ENCODE measurements at places on chromosomes 2 and 18. TPM values are rescaled to one million over a fixed set of nuclear protein-coding genes. Genes with fewer than 3 reads are reported as not detected.

GLI2 gene
- not detected for total RNA-seq

NOP58 gene
- 106 TPM for total RNA-seq

PTPRN gene
- 0.71 TPM for total RNA-seq

CHAC2 gene
- 15.7 TPM for total RNA-seq

SERPINB5 gene
- not detected for total RNA-seq

FEV gene
- total RNA-seq: not detected

SKA1 gene
- 32.6 TPM for total RNA-seq

GAREM1 gene
- total RNA-seq: not detected

POMC gene
- total RNA-seq: not detected

ANKZF1 gene
- total RNA-seq: 14.2 TPM

BMP10 gene
- not detected for total RNA-seq

GRCh38 chr2:238864207-238865014, 16.5 kb downstream of the TWIST2 start:
- peak; percentile 28 for DNase-seq

DNA sequence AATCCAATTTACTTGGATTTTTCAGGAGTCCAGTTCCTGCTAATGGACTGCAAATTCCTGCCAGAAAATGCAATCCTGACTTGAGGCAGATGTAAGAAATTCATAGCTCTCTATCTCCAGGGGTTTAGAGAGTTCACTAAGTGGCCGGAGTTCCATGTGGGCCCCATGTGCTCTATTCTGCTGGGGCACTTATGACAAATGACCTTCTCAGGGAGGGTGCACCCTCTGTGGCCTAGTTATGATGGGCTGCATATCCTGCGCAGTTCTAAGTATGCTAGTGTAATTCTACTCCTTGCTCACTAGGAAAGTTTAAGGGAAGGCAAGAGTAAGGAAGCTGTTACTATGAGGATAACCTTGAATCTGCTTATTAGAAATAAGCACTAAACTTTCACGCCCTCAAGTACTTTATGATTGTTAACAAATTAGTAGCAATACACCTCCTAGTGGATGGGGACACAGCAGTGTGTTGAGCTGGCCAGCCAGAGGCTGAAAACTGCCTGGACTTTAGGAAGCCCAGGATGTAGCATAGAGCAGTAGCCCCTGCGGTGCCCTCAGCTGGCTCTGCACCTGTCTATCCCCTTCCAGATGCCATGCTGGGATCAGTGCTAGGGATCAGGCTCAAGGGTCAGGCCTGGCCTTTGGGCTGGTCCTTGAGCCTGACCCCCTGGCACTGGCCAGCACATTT, 14.4 kb downstream of the SMYD1 start:
- DNase-seq: no peak

DNA sequence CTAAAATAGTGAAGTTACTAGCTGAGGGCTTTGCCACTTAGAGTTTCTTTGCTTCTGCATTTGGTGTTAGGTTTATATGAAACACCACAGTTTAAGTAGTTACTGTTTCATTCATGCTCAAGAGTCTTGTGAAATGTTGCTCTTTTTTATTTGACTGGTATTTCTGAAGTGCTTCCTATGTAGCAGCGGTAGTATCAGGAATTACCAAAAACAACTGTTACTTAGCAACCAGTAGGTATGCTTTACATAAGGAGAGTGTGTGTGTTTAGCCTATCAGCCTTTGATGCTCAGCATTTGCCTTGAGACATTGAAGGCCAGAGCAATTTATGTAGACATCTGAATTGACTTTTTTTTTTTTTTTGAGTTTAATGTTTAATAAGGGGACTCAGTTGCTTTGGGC, 3.6 kb downstream of the DIS3L2 start:
- no peak for DNase-seq

GRCh38 chr18:8374676-8375075, 234.6 kb upstream of the RAB12 start:
- DNase-seq: no peak

DNA sequence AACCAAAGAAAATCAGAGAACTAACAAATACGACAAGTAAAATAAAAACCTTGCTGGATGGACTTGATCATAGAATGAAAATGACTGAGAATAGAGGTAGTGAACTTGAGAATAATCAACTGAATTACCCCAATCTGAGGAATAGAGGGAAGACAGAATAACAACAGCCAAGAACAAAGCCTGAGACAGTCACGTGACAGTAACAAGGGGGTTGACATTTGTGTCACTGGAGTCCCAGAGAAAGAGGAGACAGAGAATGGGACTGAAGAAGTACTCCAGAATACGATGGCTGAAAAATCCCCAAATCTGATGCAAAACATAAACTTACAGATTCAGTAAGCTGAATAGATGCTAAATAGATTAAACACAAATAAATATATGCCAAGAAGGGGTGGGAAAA, 248.5 kb upstream of the HDAC4 start:
- no peak for DNase-seq

DNA sequence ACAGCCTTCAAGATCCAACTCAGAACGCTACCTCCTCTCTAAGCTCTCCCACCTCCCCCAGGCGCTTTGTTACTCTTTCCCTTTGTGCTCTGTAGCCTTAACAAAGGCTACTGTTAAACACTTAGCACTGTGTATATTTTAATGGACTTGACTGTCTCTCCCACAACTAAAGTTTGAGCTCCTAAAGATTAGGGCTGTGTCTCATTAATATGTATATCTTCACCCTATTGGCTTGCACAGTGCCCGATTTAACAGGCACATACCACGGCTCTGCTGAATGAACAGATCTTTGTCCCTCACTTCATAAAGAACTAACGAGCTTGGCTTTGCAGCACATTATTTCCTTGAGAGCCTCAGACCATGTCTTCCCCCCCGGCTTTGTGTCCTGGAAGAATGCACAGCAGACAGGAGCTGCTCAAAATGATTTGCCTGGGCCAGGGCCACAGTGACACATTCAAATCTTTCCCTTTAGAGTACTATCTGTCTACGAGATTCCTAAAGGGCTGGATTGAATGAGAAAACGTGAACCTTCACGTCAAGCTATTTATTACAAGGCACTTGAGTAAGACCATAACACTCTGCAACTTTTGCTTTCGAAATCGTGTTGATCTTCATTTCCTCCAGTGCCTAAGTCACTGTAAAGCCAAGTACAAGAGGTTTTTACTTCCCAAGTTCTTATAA, 22.1 kb downstream of the ABHD3 start:
- DNase-seq: no peak

DNA sequence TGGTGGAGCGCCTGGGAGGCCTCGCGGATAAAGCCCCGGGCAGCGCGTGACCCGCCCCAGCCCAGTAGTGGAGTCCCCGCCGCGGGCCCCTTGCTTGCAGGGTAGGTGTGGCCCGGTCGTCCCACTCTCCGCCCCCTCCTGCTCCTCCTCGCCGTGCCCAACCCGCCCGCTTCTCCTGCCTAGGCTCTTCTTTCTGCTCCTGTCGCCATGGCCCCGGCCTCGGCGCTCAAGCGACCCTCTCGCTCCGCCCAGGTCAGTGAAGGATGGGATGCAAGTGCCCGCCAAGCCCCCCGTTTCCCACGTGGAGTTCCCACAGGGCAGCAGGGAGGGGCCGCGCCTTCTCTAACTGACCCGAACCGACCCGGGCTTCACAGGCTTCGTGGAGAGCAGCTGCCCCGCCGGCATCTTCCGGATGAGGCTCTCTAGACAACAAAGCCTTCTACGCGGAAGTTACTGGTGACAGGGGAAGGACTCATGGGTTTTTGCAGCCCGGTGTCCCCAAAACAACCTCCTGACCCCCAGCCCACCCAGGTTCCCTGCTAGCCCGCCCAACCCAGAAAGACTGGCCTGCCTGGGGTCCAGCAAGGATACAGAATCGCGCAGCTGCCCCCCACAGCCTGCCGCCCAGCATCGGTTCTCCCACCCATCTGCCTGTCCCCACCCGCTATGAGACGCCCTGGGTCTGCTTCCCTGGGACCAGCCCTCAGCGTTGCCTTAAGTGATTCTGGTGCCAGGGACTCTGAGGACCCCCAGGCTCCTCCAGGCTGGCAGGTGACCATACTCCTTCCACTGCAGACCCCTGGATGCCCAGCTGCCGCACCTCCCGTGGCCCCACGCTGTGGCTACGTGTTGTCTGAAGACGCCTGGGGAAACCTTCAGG, 32.8 kb downstream of the TTC32 start:
- no peak for DNase-seq

- DNase-seq: peak; percentile 28
These were observed 296.3 kb upstream of the KCNJ3 start for GRCh38 chr2:154402213-154402612.

GRCh38 chr18:55981712-55982475, 393.9 kb upstream of the TCF4 start:
- DNase-seq: no peak

- peak; percentile 45 for DNase-seq
These were observed 110.8 kb upstream of the OTOS start for GRCh38 chr2:240250985-240251847.

DNA sequence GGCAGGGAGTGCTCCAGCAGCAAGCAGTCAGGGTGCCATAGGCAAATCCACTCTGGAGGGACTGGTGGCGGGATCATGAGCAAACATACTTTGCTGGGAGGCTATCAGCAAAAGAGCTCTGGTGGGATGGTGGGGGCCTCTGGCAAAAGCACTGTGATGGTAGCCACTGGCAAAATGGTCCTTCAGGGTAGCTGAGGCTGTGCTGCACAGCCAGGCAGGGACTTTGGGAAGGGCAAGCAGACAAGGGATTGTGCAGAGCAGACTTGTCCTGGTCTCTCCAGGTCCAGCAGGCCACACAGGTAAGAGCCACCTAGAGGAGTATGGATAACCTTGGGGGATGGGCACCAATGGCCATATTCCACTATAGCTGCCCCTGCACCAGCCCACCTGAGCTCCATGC, 129.4 kb upstream of the OTOS start:
- no peak for DNase-seq

DNA sequence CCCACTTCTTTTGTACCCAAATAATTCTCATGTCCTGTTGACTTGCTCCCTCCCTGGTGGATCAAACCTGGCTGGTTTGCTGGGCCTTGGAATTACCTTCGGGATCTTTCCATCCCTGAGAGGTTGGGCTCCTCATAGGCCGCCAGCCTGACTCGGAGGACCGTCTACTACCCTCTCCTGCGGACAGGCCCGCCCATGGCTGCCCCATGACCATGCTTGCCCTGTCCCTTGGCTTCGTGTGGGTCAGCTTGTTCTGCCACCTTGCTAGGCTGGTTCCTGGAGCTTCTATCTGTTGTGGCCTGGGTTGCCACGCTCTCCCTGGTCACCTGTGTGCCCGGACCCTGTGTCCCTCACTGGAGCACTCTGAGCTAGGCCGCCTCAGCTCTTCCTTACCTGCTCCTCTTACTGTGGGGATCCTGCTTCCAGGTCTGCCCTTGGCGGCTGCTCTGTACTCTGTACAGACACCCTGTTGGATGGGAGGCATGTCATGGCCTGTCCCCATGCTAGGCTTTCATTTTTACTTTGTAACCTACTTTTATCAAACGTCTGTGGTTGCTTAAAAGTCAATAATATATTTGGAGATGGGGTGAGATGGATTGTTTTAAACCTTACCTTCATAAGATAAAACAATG, 29.7 kb upstream of the FHL2 start:
- no peak for DNase-seq

DNA sequence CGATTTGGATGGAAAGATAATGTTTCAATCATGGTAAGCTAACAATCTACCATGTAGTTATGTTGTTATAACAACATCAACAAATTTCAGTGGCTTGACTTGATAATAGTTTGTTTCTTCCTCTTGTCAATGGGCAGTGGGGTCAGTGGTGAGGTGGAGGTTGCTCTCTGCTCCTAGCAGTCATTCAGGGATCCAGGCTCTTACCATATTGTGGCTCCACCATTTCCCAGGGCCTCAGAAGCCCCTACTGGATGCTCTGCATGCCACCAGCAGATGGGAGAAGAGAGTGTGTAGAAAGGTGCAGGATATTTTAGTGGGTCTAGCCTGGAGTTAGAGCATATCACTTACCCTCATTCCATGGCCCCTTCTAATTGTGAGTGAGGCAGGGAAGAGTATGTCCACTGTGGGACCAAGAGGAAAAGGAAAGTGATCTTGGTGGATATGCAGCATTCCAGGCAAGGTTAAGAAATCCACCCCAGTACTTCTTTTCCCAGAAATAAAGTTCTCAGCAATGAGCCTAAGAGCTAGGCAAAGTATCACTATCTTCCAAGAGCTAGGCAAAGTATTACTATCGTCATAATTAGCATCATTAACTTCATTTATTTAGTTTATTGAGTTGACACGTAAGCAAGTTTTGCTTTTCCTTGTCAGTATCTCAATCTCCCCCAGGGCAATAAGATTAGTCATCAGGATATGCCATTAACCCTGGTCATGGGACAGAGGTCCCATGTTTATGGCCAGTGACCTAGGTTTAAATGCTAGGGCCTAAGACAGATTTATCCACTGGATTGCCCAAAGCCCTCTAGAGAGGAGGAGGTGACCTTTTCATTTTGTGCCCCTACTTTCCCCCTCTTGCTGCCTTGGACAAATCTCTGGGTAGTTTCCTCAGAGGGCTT, 4.2 kb upstream of the IWS1 start:
- DNase-seq: no peak

GRCh38 chr2:110872521-110872920, 140.1 kb downstream of the ACOXL start:
- no peak for DNase-seq

- DNase-seq: no peak
These were observed 48.4 kb downstream of the BOLA3 start for GRCh38 chr2:74099271-74099670.

DNA sequence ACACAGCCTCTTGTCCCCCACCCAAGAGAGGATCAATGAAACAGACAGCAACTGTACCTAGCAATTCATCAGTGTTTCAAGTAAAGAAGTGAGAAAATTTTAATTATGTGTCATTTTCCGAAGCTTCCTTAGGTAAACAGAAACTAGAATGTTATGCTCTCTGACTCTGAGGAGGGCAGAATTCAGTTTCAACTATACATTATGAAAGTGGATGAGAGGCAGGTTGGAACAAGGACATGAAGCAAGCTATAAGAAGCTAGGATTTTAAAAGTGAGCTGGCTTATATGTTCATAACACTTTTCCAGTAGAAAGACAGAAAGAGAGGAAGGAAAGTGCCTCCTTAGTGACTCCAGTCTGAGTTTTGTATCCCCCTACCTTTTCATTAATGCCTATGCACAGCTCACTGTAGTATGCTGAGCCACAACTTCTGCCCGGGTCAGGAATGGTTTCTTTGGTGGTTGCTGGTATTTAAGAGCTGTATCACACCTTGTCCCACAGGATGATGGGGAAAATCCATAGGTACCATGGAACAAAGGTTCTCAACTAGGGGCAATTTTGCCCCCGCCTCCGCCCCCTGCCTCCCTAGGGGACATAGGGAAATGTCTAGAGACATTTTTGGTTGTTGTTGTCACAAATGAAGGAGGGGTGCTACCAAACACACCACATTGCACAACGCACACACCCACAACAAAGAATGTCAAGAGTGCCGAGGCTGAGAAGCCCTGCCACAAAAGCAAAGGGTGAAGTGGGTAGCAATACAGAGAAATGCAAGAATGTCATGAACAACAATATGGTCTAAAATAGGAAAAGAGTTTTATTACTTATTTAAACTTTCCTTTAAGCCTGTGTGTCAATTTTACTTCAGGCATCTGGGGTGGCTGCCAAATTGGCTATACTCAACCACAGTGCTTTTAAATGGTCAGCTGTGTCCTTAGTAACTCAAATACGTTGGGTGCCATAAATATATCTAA, 161.0 kb upstream of the ZFP36L2 start:
- no peak for DNase-seq

Measured in G401 (cell line).